Stimulated activated naive CD8-positive, alpha-beta T cell treated with anti-CD3 and anti-CD28 coated beads, Interleukin-15, Interleukin-2, amounts not matched to agents 100 U/mL and 50 U/mL, for 24 hours (primary cell): ENCODE measurements at places on chromosomes 7 and 10.
A peak's percentile ranks its signal among the peaks of the same experiment; 100 is the strongest.

- DNase-seq: no peak
Measured at GRCh38 chr7:57328457-57328856, 121.5 kb upstream of the ZNF716 start.

- DNase-seq: no peak
Measured at GRCh38 chr10:75952093-75952492, 520.7 kb downstream of the LRMDA start.

GRCh38 chr10:61986382-61986781 is 84.9 kb downstream of the ARID5B start:
- no peak for DNase-seq

DNA sequence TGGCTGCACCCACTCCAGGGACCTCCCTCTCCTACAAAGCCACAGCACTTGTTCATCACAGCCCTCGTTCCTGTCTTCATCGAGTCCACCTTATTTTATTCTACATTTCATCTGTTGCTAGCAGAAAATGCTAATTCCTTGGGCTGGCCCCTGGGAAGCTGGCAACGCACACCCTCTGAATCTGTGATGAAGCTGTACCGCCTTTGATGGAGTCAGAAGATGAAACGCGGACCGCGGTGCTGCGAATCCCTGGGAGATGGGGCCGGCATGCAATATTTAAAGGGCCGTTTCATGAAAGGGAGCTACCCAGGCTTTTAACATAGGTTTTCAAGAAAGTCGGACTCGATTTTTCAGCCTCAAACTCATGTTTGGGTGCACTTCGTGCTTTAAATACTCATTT is 88.5 kb downstream of the NPTX2 start:
- no peak for DNase-seq

DNA sequence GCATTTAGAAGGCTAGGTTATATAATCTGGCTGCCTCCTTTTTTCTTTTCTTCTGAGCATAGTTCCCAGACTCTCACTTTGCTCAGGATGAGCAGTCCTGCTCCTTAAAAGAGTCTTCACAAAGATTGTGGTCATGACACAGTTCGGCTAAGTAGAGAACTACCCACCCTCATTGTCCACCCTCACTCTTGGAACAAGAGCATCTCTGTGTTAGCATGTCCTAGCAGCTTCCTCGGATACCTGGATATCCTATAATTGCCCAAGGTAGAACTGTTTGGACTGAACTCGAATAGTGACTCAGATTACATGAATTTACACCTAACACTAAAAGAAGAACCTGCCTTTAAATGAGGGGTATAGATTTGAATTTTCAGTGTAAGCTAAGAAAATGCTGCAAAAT is 572.0 kb downstream of the SUGCT start:
- no peak for DNase-seq

GRCh38 chr10:71933651-71934050 is 30.5 kb upstream of the CHST3 start:
- DNase-seq: peak; percentile 66

DNA sequence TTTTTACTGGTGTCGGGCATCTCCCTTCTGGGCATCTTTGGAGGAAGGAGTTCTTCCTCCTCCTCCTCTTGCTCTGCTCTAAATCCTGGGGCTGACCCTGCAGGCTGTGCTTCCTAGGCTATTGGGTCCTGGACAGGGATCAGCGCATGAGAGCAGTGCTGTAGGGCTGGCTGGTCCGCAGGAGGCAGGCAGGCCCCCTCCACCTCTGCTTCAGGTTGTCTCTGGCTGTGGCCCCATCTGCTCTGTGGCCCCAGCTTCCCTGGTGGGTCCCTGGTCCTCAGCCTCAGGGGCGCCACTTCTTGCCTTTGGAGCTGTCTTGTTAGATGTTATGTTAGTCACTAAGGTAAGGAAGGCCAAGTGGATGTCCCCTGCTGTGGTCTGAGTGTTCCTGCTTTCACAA is 237.3 kb upstream of the PITRM1 start:
- DNase-seq: no peak

GRCh38 chr10:81068460-81068859 is 530.8 kb downstream of the SH2D4B start:
- no peak for DNase-seq

GRCh38 chr10:85612378-85612775 is 754.2 kb downstream of the GRID1 start:
- peak; percentile 19 for DNase-seq

GRCh38 chr10:127424594-127425264 is 124.4 kb upstream of the NPS start:
- DNase-seq: no peak

DNA sequence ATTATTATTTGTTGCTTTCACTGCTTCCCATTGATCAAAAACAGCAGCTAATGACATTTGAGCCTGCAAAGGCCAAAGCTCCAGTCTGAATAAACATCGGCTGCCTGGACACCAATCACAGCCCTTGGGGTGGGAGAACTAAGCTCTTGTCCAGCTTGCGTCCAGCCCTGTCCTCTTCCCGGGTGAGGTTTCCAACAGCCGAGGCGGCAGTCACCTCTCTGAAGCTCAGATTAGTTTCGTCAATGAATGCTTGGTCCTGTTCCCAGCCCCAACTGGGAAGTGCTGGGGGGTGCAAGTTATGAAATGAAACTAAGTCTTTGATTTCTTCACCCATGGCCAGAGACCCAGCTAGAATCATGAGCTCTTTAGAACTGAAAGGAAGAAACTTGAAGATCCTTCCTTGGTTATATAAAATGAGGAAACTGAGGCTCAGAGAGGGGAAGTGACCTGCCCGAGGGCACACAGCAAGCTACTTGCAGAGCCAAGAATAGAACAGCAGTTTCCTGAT is 114.0 kb upstream of the TCF7L2 start:
- no peak for DNase-seq

GRCh38 chr7:101816595-101817470 is 593 bp upstream of the CUX1 start:
- DNase-seq: peak; percentile 48

DNA sequence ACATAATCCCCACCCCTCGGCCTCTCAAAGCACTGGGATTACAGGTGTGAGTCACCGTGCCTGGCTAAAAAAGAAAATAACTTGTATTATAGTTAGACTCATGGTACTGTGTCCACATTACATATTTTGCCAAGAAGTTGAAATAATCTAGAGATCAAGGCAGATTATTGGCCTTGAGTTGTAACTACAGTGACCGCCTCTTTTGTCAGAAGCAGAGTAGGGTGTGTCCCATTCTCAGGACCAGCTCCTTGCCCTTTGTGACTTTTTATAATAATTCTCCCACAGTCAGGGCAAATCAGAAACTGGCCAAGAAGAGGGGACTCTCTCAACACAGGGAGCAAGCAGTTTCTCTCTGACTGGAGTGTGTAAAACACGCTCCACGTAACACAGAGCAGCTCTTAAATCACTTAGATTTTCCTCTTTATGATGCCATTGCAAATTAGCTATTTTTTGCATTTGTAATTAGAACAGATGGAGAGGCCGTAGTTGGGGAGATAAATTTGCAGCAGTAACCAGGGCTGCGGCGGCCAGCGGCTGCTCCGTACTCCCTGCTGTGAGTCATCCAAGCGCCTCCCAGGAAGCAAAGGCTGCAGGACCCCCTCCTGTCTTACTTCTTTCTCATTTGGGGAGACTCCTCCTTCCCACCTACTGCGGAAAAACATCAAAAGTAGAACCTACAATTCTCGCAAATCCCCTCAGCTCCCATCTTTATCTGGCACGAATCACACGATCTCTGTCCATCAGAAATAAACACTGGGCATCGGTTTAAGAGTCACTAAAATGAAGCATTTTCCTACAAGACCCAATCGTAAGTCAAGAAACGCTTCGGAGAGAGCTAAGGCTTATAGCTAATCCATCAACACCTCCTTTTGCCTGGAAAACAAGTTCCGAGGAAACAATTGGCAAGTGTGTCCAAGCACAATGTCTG is 32.1 kb upstream of the MSRB2 start:
- no peak for DNase-seq

DNA sequence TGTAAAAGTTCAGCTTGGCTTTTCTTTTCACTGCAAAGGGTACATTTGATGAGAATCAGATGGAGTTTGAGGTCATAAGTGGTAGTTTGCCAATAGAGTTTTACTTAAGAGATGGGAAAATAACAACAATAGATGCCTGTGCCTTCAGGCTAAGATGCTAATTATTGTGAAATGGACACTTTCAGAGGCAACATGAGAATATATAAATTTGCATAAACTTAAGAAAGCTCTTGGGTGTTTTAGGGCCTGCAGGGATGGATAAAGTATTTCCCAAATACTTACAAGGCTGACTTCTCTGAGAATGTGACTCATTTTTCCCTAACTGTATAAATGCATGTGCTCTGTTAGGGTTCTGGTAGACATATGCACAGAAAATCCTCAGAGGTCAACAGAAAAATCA is 200.3 kb upstream of the SVIL start:
- no peak for DNase-seq

DNA sequence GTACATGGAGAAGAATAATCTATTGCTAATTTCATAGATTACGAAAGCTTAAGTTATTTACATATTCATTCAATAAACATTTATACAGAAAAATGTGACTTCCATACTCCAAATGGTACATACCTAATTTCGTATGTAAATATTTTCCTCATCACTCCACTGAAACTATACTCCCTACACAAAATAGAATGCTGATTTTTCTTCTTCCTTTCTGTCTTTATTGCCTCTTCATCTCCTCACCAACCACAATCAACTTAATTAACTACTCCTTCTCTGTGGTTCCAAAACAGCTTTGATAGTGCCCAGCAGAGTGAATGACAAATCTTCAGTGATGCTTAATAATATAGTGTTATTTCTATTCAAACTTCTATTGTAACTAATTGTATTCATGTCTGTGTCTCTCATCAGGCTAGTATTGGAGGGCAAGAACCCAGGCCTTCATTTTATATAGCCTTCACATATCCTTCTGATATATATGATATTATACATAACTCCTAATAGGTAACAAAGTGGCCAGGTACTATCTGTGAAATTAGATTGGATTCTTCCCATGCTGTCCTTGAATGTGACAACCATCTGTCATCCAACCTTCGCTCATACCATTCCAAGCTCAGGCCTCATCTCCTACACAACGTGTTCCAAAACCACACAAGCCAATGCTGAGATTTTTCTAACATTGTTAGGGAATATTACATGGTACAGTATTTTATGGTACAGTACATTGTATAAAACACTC is 5.3 kb downstream of the ITGB1 start:
- DNase-seq: no peak

DNA sequence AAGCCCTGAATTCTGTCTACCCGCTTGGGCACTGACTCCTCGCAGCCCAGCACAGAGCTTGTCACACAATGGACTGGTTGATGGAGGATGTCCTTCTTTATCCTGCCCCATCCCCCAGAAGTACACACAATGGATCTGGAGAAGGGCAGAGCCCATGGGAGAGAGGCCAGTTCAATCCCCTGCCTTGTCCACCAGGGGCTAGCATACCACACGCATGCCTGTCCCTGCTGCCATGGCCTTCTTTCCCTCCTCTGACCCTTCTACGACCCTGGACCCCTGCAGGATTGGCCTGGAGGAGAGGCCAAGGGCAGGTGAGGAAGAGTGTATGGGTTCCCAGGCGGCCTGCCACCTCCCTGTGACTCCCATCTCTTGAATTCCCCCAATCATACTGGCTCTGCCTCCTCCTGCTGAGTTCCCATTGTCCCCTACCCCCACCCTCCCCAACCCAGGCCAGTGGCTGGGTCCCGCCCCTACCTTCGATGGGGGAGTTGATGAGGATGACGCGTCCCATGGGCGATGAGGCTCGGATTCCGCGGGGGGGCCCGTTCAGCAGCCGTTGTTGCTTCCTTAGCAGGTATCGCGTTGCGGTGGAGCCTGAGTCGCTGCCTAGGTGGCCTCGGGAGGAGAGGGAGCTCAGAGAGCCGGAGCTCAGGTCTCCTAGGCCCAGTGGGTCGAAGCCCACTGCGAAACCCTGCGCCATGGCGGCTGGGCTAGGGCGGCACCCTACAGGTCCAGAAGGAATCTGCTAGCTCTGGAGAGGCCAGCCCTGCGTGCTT is 1.2 kb downstream of the PDZD7 start:
- no peak for DNase-seq

- peak; percentile 60 for DNase-seq
Measured at GRCh38 chr10:22251751-22252223, 34.0 kb upstream of the EBLN1 start.

- no peak for DNase-seq
Measured at GRCh38 chr7:54988516-54988915, 30.3 kb upstream of the EGFR start.

DNA sequence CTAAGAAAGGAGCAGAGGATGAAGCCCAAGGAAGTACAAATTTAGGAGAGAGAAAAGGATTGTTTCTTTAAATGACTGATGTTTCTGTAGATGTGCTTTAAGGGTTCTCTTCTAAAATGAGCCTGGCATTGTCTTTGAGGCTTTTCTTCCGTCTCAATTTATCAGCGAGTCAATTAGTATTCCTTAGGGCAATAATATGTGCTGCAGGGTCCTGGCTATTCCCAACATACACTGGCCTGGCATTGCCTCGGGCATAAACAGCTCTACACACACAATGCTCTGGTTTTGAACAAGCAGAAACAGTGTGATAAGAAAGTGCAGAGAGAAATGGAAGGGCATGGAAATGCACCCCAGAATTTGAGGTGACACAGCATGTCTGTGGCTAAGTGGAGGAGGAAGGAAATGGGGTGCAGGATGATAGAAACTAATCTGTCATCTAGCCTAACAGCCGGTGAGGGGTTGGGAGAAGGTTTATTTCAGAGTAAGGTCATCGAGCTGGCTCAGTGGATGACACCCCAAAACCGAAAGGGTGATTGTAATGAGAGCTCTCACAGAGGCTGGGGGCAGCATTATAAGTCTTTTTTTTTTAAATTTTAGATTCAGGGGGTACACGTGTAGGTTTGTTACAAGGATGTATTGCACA is 67.5 kb upstream of the ARHGAP21 start:
- no peak for DNase-seq
